ENCODE measurements at places on chromosomes 7 and 10.

- DNase-seq = no peak
Observed at GRCh38 chr7:74231232-74231590, 21.4 kb downstream of the LAT2 start.

GRCh38 chr7:78443811-78444210, 645.2 kb downstream of the PHTF2 start:
- DNase-seq = no peak

GRCh38 chr10:129792864-129793263, 171.2 kb downstream of the EBF3 start:
- DNase-seq = no peak

DNA sequence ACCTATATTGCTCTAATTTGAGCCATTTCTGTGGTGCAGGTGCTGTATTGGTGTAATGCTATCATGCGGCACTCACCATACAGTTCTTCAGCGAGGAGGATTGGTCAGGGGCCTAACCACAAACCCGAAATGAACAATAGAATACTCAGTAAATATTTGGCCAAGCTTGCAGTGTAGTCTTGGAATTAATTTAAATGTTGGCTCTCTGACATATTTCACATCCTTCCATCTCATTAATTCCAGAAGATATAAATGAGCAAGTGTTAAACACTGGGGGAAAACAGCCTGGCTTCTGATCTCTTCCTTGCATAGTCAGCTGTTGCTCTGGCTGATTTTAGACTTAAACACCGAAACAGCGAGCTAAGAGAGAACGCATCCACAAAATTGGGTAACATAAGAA, 663.1 kb upstream of the GHITM start:
- DNase-seq = no peak

GRCh38 chr10:35219292-35219691, 92.6 kb downstream of the CREM start:
- no peak for DNase-seq

- no peak for DNase-seq
Observed at GRCh38 chr10:30493609-30494530, 59.9 kb downstream of the MAP3K8 start.

- DNase-seq = no peak
Observed at GRCh38 chr10:30977385-30977784, 54.3 kb downstream of the ZNF438 start.

GRCh38 chr7:24227068-24227467, 56.9 kb upstream of the NPY start:
- no peak for DNase-seq

GRCh38 chr10:23540401-23541030, 101.6 kb downstream of the OTUD1 start:
- no peak for DNase-seq

GRCh38 chr10:129029851-129030602, 437.0 kb upstream of the MGMT start:
- DNase-seq = no peak

- DNase-seq = no peak
Observed at GRCh38 chr10:84406561-84406960, 78.2 kb downstream of the CCSER2 start.

DNA sequence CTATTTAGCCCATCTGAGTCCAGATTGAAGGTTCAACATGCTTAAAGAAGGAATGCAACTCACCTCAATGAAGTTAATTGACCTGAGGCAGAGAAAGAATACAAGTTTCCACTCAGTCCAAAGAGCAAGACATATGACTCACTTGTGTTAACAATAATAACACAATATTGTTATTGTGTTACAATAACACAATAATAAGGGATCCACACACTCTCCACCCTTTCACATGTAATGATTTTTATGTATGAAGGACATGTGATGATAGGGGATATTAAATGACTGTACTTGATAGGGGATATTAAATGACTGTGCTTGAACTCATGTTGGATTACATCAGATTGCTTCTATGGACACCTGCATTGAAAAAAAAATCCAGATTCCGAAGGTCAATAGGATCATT, 3.6 kb upstream of the ABCB1 start:
- DNase-seq = no peak

- no peak for DNase-seq
Observed at GRCh38 chr7:77942431-77942830, 143.9 kb downstream of the PHTF2 start.

DNA sequence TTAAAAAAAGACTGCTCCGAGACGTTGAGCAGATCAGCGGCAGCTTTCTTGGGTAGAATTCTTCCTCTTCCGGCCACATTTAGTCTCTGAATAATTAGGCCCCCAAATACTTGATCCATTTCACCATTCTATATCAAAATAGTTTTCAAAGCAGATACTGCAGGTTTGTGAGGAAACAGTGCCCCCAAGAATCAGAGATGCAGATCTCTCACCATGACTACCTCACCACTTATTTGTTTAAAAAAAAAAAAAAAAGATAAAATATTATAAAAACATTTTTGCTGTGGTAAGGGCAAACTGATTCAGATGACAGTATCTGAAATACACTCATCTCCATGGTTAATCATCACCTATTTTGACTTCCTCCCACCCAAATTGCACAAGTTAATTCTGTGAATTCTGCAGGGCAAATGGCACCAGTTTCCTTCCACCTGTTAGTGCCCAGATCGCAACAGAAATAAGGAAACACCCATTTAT, 210.4 kb downstream of the FAM107B start:
- DNase-seq = no peak

- DNase-seq = no peak
Observed at GRCh38 chr7:136969761-136970160, 101.3 kb downstream of the CHRM2 start.

GRCh38 chr10:63430091-63430998, 35.4 kb downstream of the JMJD1C start:
- no peak for DNase-seq

DNA sequence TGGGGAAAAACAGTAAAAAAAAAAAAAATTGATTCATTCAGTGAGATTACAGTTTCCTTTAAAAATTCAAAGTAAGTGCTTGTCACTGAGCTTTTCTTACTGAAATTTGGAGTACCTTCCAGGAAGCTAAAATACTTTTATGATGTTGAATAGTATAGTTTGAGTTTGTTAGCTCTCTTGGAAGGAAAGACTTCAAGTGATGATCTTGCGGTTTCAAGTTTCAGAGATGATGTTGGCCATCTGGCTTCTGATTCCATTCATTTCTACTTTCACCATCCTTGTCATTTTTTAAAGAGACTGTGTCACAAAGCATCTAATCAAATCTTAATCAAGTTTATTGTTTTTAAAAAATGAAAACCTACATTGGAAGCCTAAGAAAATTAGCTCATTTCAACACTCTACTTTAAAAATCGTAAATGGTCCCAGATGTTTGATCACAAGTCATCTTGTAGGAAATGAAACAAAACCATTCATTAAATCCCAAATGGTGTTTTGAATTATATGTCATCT, 4.9 kb upstream of the HERPUD2 start:
- no peak for DNase-seq

DNA sequence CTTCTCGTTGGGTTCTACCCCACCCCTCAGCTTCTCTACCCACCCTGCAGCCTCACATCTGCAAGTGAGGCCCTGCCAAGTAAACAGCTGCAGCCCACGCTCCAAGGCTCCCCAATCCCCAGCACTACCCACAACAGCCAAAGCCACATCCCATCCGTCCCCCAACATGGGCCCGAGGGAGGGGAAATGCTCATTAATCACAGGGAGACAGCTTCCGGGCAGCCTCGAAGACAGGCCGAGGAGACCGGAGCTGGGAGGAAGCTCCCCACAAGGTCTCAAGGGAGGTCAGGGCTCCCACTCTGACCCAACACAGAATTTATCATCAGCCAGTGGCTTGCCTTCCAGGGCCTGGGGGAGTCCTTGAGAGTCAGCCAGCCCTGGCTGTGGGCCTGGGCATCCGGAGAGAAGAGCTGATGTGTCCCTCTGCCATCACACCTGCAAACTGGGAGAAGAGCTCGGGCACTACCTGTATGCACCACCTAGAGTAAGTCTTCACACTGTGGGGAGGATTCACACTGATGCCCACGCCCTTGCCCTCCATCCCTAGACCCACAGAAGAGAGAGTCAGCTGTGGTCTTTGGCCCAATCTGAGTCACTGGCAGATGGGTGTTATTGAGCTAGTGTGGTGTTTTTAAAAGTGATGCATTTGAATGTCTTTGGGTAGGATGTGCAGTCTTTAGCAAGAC, 115.5 kb upstream of the ZMIZ1 start:
- no peak for DNase-seq

DNA sequence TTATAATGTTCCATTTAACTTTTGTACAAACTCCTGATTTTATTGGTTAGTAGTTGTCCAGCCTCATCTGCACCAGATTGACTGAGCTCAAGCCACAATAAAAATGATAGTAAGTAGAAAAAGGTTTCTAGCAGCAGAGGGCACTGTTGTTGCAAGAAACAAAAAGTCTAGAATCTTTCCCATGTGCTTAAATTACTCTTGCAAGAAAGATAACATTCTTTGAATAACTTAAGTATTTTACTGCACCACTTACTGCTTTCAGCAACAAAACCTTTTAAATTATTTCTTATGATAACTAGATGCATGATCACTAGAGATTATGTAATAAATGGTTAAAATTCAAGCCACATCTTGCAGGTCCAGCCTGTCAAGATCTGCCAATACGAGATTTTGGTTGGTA, 27.0 kb downstream of the LMOD2 start:
- DNase-seq = no peak

- DNase-seq = no peak
Observed at GRCh38 chr7:51472873-51473272, 156.3 kb upstream of the COBL start.

DNA sequence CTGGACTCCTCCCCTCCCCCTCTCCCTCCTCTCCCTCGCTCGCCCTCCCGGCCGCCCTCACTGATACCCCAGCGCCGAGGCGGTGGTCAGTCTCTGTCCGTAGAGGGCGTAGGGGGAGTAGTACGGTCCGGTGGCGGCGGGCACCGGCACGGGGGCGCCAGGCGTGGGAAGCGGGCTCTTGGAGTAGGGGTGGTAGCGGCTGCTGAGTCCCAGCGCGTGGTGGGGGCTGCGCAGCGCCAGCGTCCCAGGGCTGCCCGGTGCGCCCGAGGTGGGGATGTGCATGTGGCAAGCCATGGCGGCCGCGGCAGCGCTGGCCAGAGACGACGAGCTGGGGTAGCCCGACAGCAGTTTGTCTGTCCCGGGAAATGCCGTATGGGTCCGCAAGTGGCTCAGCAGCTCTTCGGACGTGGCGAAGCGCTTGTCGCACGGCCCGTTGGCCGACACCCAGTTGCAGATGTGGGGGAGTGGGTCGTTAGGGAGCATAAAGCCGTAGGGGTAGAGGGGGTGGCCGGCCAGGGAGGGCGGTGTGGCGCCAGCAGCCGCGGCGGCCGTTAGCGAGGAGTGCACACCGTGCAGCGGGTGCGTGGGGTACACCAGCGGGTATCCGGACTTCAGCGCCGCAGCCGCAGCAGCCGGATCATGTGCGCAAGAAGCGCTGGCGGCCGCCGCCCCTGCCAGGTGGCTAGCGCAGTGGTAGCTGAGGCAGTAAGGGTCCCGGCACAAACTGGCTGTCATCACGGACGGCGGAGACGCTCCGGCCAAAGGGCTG, 2.7 kb downstream of the ZNF503 start:
- DNase-seq = no peak
